ENCODE measurements at places on chromosomes 5 and 9.
A peak's percentile ranks its signal among the peaks of the same experiment; 100 is the strongest.

DNA sequence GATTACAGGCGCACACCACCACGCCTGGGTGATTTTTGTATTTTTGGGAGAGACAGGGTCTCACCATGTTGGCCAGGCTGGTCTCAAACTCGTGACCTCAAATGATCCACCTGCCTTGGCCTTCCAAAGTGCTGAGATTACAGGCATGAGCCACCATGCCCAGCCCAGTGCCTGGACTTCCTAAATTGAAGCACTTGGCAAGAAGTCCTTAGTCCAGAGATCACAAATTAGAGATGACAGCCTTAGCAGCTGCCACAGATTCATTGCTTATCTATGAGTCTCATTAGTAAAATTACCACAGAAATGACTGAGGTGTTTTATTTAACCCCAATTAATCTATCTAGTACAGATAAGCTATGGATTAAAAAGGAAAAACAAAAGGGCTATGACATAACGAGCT lies 19.2 kb downstream of the EFCAB9 start:
- no peak for DNase-seq

DNA sequence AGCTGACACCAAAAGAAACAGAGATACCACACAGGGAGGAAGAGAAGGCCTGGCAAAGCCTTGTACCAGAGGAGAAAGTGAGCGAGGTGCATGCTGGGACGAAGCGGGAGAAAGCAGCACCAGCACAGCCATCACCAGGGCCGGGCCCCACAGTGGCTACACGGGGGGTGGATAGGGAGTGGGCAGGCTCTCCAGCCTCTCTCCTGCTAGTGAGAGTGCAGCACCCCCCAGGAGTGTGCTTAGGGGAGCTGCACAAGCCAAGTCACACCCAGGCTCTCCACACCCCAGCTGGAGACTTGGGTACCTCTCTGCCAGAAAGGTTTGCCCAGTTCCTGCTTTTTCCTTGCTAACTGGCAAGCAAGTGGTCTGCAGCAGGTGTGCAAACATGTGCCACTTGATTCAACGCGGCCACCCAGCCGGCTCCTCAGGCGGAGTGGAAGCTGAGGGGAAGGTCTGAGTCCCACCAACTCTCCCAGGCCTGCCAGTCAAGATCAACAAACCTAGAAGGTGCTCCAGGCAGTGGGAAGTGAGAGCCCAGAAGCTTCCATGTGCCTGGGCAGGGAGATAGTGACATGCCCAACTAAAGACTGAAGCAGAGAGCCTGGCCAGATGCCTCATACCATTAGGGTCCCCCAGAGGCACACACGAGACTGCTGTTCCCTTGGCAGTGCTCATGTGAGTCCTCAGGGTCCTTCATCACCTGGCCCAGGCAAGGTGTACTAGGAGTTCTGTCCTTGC lies 39.9 kb downstream of the BICD2 start:
- no peak for DNase-seq

DNA sequence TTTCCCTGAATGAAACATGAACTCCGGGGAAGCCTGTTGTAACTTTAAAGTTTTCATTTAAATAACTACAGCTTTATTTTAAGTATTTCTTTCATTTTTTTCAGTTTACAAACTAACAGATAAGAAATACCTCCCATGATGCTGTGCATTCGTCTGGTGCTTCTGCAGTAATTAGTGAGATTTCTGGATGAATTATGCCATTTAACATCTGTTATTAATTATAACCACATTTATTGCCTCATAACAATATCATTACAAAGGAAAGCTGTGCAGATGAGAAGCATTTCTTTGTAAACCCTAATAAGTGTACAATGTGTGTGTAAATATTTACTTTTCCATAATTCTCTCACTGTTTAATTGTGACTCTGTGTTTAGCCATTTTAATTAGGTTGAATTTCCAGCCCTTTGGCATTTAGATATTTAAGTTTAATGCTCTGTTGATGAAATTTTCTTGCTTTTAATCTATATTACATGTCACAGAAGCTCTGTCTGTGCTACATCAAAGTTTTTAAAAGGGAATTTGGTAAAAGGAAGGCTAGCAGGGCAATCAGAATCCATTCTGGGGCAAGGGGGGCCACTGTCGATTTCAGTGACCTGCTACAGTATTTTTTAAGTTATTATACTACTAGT lies 418.0 kb downstream of the SPATA31D1 start:
- DNase-seq, result no peak

- DNase-seq, result peak; percentile 66
These were observed 739 bp downstream of the PPP2CA start for GRCh38 chr5:134224888-134225779.

- DNase-seq, result no peak
These were observed 47.8 kb downstream of the THOC3 start for GRCh38 chr5:175920231-175920811.

- no peak for DNase-seq
These were observed 1.1 kb downstream of the PLPP6 start for GRCh38 chr9:4662989-4663792.

DNA sequence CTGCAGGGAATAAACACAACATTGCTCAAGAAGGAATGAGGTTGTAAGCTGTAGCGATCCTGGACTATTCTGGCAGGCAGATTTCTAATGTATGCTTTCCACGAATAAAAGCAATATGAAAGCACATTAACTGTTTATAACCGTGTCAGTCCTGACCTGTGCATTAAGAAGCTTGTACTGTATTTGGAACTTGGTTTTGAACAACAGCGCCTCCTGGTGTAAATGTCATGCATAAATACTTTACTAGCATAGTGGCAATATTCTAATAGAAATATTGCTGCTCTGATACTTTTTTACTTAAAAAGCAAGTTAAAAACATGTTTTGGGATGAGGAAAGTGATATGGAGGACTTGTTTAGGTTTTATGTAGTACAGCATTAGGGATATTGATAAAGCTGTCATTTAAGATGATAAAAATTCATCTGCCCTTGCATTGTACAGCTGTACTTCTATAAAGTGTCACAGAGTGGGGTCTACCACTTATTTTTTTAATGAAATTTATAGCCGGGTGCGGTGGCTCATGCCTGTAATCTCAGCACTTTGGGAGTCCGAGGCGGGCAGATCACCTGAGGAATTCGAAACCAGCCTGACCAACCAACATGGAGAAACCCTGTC lies 70.7 kb upstream of the GNE start:
- DNase-seq, result peak; percentile 31

- no peak for DNase-seq
These were observed at the start of gene SH3GL2 for GRCh38 chr9:17578911-17579793. Gene SH3GL2 (plus strand): TSS chr9:17579066.

GRCh38 chr9:77679088-77679487 lies 31.0 kb upstream of the GNA14 start:
- DNase-seq, result no peak

DNA sequence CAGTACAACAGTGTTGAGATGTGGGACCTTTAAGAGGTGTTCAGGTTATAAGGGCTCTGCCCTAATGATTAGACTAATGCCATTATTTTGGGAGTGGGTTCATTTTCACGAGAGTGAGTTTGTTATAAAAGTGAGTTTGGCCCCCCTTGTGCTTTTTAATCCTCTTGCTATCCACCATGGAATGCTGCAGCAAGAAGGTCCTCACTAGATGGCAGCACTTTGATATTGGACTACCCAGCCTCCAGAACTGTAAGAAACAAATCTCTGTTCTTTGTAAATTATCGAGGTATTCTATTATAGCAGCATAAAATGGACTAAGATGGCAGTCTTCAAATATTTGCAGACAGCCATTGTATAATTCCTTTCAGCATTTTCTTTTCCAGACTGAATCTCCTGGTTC lies 212.4 kb downstream of the LRRC70 start:
- DNase-seq, result no peak

DNA sequence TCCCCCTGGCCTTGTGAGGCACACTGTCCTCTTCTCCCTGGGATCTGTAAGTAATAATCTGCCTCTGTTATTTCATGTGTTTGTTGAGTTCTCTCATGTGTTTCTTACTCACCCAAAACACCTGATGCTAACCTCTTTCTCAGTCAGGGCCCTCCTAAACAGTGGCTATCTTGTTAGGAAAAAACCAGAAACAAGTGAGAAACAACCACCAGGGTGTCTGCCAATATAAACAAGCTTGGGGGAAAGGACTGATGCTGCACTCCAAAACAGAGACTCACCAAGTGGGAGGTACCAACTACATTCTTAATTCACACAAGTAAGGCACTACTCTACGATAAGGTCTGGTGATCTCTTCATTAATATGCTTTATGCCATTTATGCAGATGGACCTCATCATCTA lies 564.4 kb downstream of the SEMA5A start:
- no peak for DNase-seq

DNA sequence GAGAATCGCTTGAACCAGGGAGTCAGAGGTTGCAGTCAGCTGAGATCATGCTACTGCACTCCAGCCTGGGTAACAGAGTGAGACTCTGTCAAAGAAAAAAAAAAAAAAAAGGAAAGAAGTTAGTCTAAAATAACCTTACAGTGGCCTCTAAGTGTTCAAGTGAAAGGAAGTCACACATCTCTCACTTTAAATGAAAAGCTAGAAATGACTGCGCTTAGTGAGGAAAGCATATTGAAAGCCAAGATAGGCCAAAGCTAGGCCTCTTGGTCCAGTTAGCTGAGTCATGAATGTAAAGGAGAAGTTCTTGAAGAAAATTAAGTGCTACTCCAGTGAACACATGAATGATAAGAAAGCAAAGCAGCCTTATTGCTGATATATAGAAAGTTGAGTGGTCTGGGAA lies 38.1 kb downstream of the ITGA1 start:
- no peak for DNase-seq

DNA sequence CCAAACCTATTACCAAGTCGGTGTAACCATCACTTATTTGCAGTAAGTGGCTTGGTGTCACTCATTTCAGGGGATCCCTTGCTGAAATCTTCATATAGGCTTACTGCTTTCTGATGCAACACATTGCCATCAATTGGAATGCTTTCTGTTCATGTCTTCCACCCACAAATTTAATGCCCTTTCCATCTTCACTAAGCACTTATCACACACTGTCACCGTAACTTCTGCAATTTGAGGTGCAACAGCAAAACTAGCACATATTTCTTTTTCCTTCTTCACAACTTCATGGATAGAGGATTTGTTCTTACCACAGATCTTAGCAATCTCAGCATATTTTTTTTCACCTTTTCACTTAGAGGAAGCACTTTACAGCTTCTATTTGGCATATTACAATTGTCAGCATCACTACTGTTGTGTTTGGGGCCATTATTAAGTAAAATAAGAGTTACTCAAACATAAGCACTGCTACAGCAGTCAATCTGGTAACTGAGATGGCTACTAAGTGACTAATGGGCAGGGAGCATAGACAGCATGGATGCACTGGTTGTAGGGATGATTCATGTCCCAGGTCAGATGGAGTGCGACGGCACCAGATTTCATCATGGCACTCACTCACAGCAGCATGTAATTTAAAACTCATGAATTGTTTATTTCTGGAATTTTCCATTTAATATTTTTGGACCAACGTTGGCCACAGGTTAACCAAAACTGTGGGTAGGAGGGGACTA lies 70.1 kb downstream of the PIP5K1B start:
- DNase-seq, result no peak

DNA sequence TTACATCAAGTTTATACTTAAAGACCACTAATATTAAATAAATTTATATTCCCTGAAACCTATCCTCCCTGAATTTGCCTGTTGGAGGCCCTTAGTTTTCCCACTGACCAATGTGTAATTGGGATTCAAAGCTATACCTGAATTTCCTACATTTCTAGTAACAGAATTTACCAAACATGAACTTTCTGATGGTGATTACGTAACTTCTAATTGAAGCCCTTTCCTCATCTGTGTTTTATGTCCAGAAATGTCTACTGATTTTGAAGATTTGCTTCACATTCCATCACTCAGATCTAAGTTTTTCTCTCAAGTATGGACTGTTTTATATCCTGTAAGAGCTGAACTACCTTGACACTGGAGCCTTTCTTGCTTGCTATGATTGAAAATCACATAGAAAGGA lies 12.8 kb downstream of the ZFP62 start:
- DNase-seq, result no peak

DNA sequence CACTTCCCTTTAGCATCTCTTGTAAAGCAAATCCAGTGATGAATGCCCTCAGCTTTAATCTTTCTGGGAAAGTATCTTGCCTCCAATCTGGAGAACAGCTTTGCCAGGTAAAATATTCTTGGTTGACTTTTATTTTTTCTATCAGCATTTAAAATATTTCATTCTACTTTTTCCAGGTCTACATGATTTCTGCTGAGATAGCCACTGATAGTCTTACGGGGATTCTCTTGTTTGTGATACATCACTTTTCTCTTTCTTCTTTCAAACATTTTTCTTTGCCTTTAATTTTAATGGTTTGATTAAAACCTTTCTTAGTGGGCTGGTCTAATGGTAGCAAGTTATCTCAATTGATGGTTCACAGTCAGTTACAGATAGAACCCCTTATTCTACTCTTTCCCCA lies 33.9 kb upstream of the FAM120A start:
- DNase-seq, result no peak

- no peak for DNase-seq
These were observed 284.3 kb downstream of the ARHGAP26 start for GRCh38 chr5:143054480-143054941.

GRCh38 chr5:141680751-141681201 lies 1.3 kb downstream of the ARAP3 start:
- DNase-seq, result no peak

DNA sequence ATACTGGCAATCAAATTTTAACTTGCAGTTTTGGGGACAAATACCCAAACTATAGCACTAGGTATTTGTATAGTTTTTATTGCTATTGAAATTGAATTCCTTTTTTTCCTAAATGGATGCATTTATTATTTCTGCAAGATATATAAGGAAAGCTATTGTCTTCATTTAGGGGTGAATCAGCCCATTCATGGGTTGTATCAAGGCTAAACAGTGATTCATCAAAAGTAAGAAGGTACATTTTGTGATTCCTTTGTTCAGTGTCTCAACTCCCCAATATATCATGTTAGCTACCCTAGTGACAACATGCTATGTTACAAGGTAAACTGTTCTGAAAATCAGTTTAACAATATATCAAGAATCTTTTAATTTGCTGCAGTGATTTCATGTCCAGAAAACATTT lies 185.7 kb downstream of the PLK2 start:
- no peak for DNase-seq

DNA sequence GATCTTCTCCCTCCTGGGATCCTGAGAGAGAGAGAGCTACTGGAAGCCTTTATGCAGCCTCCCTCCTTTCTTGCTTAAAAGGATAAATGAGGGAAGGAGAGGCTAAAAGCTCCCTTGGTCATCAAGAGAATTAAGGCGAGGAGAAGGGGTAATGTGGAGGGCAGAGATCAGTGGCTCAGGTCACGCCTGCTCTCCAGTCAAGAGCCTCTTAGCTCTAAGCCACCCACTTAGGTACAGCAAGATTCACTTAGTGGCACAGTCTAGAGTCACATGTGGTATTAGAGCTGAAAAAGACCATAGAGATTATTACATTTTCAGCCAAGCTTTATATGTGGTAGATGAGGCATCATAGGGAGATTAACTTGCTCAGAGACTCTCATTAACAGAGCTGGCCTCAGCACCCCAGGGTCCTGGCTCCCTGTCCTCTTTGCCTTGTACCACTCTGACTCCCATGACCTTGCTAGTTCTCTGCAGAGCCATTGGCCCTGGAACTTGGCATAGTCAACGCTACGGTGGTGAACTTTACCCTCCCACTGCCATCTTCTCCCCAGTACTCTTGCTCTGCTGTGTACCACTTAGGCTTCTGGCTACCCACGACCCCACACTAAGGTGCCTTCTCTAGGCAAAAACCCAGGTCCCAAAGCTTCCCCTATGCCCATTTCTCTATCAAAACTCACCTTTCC lies 37.6 kb downstream of the MFAP3 start:
- DNase-seq, result no peak
